ENCODE measurements at places on chromosomes 16 and 17.

GRCh38 chr17:64685705-64686104, 23.6 kb upstream of the SMURF2 start:
- no peak for DNase-seq

DNA sequence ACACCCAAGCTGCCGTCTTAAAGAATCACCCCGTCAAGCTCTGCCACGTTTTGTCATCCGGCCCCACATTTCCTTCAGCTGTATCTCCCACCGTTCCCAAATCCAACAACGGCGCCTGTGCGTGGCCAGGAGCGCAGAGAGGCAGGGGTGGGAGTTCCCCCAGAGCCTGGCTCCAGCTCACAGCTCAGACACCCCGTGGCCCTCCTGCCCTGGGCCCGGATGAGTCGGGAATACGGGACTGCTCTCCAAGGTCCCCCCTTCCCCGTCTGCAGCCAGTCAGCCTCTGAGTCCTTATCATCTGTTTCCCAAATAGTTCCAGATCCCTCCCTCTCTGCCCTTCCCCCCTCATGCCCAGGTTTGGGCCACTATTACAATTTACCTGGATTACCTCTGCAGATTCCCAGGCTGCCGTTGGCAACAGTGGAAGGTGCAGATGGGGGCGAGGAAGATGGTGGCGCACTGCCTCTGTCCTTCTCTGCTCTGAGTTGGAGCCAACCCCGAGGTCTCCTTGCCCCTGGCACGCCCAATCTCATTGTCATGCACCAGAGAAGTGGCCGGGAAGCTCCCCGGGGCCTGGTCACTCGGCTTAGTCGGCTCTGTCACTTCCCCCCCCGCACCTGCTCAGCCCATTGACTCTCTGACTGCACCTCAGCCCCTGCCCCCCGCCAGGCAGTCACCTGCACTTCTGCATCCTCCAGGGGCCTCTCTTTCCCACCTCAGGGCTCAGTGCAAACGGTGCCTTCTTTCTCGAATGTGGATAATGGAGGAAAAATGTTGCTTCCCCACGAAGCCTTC, 18.3 kb upstream of the RPTOR start:
- DNase-seq: no peak

GRCh38 chr16:10362077-10362863, 23.6 kb upstream of the ATF7IP2 start:
- no peak for DNase-seq

GRCh38 chr16:68737046-68737729, at the start of gene CDH1:
Gene CDH1 (plus strand): TSS chr16:68737292. CDS start chr16:68737416, 124 bp downstream.
- peak; percentile 26 for DNase-seq

DNA sequence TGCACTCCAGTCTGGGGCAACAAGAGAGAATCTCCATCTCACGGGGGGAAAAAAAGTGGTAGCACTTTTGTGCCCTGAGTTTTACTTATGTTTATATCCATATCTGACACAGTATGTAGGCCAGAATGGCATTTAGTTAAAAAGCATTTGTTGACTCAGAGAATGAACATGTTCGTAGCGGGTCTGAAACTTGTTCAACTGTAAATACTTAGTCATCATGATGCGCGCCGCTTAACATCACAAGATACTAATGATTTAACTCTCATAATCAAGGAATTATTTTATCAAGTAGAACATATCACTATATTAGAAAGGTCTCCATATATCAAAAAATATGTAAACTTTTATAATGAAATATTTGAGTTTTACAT, 55.3 kb upstream of the ITGA2B start:
- no peak for DNase-seq

DNA sequence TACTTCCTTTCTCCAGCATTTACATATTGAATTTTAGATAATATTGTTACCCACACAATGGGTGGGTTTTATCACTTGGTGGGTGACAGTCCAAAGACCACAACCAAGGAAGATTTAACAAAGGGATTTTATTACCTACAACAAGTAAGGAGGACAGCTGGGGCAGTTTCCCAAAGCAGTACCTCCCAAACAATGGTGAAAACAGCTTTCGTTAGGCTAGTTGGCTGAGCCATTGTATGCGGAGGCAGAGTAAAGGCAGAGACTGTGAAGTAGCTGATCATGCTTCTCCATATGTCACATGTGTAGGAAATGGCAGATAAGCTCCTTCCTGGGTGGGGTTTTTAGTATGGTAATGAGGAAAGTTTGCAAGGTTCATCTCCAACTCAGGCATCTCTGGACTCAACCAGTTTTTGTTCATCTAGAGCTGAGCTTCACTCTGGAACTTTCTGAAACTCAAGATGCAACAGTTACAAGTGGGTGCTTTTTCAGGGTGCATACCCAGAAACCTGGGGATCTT, 104.3 kb upstream of the PSMD7 start:
- DNase-seq: no peak

DNA sequence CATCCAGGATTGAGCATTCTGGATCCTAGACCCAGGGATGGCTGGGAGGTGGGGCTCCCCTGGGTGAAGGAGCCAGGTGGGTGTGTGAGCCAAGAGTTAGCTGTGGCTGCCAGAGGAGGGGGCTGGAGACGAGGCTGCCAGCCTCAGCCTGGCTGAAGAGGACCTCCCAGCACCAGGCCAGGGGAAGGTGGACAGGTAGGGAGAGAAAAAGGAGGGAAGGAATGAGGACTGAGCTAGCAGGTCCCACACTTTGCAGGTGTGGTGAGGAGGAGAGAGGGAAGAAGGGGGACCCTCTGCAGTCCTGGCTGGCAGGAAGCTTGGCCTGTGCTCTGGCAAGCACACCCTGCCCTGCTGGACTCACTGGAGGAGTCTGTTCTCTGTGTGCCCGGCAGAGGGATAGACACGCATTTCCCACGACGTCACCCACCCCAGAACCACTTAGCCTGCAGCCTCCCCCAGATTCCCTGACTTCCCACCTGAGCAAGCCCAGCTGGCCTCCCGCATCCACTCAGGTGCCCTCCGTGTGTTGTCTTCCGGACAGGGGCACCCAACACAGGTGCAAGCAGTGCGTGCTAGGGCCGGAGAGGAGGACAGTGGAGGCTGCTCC, 42.0 kb downstream of the SOCS3 start:
- no peak for DNase-seq

DNA sequence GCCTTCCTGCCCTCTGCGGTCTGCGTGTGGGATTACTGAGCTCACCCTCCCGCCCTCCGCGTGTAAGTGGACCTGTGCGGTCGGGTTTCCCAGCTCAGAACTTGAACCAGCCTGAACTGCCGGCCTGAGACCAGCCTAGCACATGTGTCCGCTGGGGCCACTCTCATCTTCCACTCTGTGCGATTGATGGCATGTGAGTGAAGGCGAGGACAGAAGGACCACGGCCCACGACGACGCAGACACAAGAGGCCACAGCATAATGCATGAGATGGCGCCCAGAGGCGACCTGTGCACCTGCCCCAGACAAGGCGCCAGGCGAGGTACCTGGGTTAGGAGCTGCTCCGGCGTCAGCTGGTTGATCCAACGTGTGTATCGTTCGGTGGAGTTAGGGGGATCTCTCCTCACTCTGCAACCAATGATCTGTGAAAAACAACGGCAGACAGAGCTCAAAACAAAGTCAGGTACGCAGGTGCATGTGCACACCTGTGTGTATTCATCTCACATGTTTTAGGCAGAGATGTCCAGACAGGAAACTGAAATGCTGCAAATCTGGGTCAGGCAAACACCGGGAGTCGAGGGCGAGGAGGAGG, 74.5 kb upstream of the METRNL start:
- DNase-seq: no peak

DNA sequence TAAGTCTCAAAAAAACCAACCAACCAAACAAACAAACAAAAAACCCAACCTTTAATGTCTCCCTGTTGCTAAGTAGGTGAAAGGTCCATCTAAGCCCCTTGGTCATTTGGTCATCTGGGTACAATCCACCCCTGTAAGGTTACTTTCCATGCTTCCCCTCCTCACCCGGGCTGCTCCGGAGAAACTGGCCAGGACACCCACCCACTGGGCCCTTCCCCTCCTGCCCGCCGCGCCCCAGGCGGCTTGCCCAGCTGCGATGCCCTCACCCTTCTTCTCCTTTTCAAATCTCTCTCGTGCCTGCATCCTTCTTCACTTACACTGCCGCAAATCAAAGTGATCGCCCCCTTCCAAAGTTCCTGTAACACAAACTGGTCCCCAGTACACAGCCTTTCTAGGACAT, 2.0 kb downstream of the NTAN1 start:
- no peak for DNase-seq

GRCh38 chr16:4882633-4883285, 35.5 kb downstream of the UBN1 start:
- DNase-seq: no peak

DNA sequence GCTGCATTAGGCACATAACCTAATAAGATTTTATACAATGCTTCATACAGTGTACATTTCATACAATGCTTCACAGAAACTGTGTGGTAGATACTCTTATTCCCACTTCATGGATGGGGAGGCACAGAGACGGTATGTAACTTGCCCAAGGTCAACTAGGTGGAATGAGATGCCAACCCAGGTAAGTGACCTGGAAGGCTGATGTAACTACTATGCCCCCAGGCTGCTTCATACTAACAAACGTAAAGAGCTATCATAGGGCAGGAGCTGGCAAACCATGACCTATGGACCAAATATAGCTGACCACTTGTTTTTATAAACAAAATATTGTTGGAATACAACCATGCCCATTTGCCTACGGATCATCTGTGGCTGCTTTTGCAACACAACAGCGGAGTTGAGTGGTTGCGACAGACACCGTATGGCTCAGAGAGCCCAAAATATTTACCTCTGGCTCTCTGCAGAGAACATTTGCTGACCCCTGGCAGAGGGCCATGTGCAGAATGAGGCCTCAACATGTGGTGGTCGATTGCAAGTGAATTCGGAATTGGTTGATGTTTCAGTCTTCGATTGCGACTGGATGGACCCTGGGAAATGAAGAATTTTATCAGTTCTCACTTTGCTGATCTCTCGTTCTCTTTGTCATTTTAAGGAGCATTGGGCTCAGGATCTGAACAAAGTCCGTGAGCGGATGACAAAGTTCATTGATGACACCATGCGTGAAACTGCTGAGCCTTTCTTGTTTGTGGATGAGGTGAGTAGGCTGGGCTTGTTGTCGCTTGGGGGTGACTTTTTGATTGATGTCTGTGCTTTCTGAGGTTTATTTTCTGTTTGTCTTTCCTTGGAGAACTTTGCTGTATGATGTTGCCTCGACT, 109.7 kb downstream of the PLCG2 start:
- DNase-seq: no peak

GRCh38 chr16:87620201-87620495, 17.8 kb downstream of the JPH3 start:
- no peak for DNase-seq

GRCh38 chr17:82250868-82251500, 22.1 kb downstream of the SLC16A3 start:
- DNase-seq: no peak

GRCh38 chr17:69339937-69340336, 13.0 kb upstream of the ABCA5 start:
- DNase-seq: no peak

DNA sequence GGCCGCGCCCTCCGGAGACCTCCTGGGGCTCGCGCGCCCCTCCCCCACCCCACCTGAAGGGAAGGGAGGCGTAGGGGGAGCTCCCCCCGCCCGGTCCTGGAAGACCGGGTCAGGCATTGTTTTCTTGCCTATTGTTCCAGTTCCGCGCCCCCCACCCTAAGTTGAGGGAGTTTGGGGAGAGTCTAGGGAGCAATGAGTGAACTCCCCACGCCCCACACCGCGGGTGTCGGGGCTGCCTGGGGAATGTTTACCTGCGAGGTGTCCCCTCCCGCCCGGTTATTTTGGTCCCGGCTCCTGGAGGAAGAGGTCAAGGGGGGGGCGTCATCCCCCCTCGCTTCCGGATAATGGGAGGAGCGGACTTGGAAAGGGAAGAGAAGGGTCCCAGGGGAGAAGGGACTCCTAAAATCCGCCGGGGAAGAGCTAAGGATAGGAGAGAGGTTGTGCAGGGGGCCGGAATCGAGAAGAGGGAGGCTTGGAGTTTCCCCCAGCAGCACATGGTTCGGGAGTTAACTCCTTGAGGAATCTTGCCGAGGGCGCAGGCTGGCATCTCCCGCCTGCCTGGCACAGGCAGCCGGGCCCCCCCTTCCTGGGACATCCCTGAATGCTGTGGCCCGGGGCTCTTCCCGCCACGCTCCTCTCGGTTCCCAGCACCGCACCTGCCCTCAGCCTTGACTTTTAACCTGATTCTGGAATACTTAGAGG, 881 bp downstream of the MLLT6 start:
- DNase-seq: no peak

DNA sequence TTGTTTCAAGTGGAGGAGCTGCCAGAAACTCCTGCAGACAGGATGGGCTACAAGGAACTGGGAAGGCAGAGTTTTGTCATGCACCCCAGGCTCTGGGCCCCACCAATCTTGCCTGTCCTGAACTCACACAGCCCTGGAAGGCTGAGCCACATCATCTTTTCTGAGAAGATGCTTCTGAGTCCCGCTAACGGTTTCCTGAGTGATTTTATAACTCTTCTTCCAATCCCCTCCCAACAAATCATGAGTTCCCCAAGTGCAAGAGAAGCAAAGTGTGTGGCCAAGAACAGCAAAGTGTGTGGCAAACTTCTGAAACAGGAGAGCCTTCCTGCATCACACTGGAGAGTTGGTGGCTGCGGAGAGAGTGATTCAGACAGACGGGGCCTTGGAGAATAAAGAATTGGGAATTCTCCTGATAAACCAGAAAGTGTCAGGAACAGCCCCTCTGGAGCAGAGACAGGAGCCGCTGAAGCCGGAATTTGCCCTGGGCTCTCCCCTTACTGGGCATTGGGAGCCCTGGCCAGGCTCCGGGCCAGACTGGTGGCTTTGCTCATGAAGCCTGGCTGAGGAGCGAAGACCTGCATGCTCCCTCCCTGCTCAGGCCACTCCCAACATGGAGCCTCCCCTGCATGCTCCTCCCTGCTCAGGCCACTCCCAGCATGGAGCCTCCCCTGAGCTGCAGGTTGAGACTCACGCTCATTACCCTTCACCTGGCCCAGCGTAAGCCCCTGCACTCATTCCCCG, 47.2 kb downstream of the PITPNM3 start:
- DNase-seq: no peak

- no peak for DNase-seq
Measured at GRCh38 chr16:86874141-86874540, 295.8 kb downstream of the FOXL1 start.

DNA sequence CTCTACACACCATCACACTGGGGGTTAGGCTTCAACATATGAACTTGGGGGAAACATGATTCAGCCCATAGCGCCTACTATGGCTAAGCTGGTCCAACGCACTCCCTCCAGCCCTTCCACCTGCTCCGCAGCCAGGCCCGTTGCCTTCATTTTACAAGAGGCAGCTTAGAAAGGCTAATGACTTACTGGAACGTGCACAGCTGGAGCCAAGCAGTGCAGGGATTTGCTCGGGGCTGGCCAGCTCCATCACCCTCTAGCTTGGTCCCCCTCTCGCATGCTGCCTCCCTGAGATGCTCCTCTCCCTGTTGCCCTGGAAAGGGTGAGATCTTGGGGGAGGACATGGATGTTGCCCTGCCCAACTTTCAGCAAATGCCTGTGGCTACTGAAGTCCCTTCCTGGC, 2.8 kb upstream of the CACNG1 start:
- DNase-seq: no peak

DNA sequence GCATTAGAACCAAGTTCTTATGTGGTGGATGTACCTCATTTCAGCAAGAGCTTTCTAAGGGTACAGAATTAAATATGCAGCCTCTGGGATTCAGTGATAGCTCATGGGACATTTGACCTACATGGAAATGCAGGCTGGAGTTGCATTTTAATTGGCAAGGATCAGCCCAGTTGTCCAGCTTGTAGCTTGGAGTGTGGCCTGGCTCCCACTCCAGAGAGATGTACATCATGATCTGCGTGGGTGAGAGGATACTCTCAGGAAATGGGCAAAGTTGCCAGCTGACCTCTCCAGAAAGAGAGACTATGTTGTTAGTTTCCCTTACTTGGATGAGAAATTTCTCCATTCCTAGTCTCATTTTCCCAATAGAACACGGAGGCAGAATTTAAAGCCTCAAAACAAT, 555.3 kb downstream of the MAF start:
- DNase-seq: no peak

Data from activated B cell treated with CpG ODN at 0.5 μM for 24 hours (primary cell).